Adrenal gland (tissue), 19 donors: ENCODE measurements at places on chromosomes 2 and 18.

- DNase-seq, result no peak
Measured at GRCh38 chr18:45542043-45542442, 73.2 kb upstream of the SLC14A2 start.

DNA sequence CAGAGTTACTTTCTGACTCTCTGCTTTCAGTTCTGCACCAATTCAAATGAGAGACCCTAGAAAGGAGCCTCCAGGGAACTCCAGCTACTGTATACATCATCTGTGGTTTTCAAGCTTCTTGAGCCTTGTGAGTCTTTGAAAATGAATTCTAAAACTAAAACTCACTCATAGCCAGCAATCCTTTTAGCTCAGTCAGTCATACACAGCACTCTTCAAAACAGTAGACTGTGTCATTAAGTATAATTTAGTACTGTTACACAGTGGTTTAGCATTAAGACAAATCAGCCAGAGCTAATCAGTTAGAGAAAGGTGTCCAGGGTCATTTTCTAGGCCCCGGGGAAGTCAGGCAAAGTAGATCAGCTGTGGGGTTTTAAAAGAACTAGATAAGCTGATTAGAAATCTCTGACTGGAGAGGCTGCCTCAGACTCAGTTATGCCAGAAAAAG, 322.1 kb upstream of the THUMPD2 start:
- DNase-seq, result no peak

GRCh38 chr2:795531-796041, 118.4 kb upstream of the TMEM18 start:
- DNase-seq, result no peak

- DNase-seq, result no peak
Measured at GRCh38 chr2:41694536-41695049, 353.2 kb upstream of the PKDCC start.

DNA sequence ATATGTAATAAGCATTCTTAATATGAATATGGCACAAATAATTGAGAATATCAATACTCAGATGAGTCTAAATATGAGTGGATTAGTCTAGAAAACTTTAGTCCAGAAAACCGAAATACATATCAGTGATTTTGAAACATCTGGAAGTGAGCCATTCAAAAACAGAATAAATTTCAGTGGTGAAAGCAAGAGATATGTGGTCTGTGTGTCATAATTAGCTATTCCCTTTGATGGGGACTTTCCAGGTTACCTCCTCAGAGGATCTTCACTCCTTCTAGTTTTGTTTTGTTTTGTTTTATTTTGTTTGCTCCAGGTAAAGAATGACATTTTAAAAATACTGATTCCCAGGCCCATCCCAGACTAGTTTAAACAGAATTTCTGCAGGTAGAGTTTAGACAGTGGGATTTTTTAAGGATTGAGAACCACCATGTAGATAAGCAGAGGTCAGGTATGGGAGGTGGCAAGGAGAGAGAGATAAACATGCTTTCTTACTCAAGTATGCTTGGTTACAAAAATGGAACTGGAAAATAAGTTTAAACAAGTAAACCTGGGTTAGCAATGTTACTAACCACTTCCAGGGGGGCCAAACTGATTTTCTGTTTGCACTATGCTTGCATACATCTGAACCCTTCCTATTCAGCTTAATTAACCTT, 70.7 kb downstream of the NABP1 start:
- no peak for DNase-seq

DNA sequence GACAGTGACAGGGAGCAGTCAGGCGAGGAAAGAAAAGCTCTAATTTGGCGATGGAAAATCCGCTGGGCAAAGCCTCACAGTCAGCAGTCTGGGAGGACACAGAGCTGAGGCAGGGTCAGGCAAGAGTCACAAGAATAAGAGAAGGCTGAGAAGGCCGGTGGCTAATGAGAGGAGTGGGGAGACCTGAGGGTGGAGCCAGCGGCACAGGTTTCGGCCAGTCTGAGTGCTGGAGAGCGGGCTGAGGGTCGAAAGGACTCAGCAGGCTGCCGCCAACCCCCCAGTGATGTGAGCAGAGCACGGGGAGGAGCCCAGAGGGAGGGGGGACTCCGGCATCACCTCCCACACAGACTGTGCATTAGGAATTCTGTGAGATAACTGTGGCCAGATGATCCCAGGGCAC, 500.6 kb upstream of the MYT1L start:
- DNase-seq, result no peak

DNA sequence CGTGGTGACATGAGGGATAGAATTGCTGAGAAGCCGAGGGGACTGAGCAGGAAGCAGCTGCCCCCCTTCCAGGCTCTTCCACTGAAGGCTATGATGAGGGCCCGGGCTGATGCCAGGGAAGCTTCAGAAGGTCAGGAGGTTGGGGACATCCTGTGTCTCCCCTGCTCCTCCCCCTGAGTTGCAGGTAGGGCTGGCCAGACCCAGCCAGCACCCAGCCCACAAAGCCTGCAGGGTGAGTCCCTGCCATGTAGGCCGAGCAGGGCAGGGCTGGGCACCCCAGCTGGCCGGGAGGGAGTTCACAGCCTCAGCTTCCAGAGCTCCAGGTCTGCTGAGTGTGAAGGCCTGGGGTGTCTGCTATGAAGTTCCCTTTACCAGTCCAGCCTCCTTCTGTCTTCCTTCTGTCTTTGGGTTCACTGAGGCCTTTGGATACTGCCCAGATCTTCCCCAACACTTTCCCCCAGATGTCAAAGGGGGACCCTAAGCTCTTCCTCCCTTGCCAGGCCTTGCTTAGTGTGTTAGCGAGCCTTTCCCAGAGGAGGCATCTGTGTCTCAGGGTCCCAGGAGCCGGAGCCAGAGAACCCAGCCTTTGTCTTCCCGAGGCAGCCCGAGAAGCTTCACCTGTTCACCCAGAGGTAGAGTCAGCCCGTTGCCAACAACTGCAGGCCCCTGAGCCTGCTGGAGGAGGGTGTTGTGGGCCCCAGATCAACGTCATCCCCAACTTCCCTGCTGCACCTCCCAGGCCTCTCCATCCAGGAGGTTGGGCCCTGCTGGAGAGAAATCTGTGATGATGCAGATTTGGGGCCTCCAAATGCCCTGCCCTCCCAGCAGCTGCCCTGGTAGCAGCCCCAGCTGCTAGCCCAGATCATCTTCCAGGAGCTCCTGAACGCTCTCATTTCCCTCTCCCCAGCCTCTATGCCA, 3.6 kb upstream of the NCL start:
- no peak for DNase-seq

DNA sequence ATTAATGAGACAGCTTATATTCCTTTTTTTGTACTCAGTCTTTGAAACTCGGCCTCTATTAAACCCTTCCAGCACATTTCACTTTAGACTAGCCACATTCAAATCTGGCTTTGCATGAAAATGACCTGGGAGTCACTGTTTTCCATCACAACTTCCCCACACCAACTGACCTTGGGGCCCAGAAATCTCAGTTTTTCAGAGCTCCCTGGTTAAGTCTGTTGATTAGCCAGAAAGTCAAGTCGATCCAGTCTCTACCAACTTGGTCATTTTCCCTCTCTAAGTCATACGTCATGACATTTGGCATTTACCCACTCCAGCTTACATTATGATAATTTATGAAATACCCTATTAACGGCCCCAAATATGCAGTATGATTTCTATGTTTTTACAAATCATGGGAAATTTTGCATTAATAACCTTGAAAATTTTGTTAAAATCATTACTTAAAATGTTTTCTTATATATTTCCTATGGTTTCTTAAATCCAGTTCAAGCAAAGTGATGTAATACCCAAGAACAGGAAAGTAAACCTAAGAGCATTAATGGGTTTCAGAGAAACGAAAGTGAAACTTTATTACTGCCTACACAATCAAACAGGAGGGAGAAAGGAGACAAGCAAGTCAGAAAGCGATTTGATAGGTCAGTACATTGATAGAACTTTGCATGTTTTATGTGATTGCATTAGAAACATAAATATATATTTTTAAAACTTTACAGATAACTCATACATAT, 77.1 kb downstream of the SPATS2L start:
- DNase-seq, result no peak
